ENCODE measurements at places on chromosomes 6 and 20.

DNA sequence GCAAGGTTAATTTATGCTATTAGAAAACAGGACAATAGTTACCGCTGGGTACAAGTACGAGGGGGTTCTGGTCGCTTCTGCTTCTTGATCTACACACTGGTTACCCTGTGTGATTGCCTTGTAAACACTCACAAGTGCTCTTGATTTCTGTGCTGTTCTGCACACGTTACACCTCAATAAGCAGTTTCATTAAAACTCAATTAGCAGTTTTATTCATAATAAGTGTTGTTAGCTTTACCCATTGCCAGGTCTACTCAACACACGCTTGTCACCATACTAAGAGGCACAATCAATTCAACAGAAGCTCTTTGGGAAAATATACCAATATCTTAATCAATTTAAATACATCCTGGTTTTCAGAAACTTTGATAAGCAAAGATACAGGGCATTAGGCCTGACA, 20.4 kb downstream of the BMP7 start:
- no peak for DNase-seq

DNA sequence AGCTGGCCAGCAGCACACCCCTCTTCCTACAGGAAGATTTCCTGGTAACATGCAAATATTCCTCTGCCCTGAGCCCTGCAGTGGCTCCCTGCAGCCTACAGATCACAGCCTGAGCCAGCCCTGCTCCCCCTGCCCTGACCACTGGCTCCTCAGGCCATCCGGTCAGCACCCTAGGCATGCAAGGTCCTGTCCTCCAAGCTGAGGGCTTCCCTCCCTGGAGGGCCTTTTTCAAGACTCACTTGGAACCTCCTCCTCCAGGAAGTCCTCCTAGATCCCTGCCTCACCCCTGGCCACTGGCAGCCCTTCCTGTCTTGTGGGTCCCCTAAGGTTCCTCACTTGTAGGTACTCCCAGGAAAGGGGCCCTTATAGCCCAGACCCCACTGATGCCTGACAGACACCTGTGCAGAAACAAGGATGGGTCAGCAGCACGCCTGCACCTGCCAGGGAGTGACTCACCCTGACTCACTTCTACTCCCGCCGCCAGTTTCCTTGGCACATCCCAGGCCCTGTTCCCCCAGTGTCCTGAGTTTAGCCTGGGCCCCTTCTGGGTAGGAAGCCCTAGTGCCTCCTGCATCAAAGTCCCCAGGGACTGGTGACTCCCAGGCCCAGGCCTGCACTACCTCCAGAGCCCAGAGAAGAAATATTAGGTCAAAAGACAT, 3.2 kb downstream of the SLC4A11 start:
- no peak for DNase-seq

- DNase-seq: peak; percentile 78
These were observed 35.1 kb downstream of the RBM38 start for GRCh38 chr20:57426271-57426689.

GRCh38 chr6:1131285-1132079, 180.4 kb upstream of the FOXQ1 start:
- DNase-seq: no peak

GRCh38 chr6:15893556-15894253, 230.9 kb upstream of the DTNBP1 start:
- DNase-seq: no peak

DNA sequence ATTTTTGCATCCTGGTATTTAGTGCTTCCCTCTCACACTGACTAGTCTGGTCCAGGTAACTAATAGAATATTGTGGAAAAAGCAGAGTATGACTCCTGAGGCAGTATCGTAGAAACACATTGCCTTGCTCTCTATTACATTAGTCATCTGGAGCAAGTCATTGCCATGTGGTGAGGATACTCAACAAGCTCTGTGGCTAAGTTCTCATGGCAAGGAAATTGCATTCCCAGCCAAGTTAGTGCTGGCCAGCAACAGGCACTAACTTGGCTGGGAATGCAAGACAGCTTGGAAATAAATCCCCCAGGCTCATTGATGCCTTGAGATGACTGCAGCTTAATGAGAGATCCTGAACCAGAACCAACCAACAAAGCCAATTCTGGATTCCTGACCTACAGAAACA, 39.7 kb upstream of the HTR1B start:
- no peak for DNase-seq

- DNase-seq: no peak
These were observed 89.5 kb upstream of the MAP7 start for GRCh38 chr6:136639702-136640101.

GRCh38 chr6:76441875-76442274, 369.4 kb upstream of the IMPG1 start:
- no peak for DNase-seq

DNA sequence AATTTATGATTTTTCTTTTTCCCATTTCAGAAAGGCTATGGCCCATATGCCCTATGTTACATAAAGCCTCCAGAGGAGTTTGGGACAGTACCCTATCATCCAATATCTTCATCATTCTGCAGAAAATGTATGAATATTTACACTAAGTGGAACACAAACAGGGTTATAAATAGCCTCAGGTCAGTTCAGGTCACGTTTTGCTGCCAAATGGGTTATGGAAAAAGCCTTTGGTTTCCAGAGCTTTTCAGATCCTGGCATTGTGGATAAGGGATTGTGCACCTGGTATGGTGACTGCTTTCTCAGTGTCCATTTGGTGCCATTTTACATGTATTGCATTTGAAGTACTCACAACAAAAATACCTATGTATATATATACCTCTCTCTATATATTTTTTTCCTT, 29.4 kb downstream of the UTRN start:
- DNase-seq: no peak

DNA sequence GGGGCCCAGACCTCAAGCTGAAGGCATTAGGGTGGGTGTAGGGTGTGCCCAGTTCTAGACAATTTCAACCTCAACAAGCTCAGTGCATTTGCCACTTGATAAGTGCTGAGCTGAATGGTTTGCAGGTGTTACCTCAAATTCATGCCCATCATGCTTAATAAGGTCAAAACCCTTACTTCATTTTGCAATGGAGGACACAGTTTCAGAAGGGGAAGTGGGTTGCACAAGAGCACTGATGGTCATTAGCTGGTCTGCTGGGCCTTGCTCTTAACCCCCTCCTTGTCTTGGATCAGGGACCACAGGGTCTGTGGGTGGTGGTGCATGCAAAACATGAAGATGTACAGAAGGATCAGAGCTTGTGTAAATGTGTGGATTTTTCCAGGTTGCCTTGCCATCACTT, 71.0 kb upstream of the SIRPA start:
- DNase-seq: no peak

All from NCI-H510A treated with DMSO at 0.1 percent for 48 hours (cell line).